ENCODE measurements at places on chromosomes 2 and 18. TPM values are rescaled to one million over a fixed set of nuclear protein-coding genes. Genes with fewer than 3 reads are reported as not detected.

Gene FAM124B
- polyA plus RNA-seq, result 2.6 TPM

DNA sequence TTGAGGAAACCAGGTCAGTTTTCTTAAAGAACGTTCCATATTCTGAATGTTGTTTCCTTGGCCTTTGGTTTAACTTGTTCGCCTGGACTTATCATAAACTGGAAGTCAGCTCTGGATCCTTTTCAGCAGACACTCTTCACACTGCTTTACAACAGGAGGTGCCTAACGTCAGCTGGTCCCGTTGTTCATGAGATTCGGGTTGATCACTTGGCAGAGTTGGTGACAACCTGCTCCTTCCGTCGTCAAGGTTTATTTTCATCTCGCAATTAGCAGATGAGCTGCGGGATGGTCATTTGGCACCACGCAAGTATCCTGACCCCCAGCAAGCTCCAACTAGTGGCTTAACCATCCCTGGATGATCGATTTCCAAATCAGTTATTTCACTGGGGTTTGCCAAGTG lies 23.0 kb upstream of the BIN1 start:
- no peak for DNase-seq

- no peak for DNase-seq
Observed at GRCh38 chr2:11802782-11803191, 56.4 kb downstream of the LPIN1 start.

- DNase-seq, result no peak
Observed at GRCh38 chr2:143474586-143474985, 345.4 kb downstream of the ARHGAP15 start.

Gene ITM2C
- 836 TPM for polyA plus RNA-seq

Gene SPP2
- polyA plus RNA-seq, result not detected

Gene REG3G
- polyA plus RNA-seq, result not detected

Gene TUBB6
- 58.9 TPM for polyA plus RNA-seq

GRCh38 chr2:241592126-241592845 lies 33.7 kb downstream of the BOK start:
- no peak for DNase-seq

Gene MATN3
- 3.7 TPM for polyA plus RNA-seq

DNA sequence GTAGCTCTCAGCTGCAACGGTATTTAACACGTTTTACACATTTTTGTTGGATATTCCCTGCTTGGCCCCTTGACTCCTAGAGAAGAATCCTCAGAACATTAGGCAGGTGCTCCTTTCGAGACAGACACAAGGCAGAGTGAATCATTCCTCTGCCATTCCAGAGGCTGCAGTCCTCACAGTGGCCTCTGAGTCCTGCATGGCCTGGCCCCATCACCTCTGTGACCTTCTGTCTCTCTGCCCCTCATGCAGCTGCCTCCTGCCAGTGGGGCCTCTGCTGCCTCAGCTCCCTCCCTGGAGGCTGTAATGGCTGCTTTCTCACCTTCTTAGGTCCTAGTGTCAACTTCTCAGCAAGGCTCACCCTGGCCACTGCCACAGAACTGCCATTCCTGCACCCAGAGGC lies 101.3 kb downstream of the PTPRM start:
- DNase-seq, result no peak

DNA sequence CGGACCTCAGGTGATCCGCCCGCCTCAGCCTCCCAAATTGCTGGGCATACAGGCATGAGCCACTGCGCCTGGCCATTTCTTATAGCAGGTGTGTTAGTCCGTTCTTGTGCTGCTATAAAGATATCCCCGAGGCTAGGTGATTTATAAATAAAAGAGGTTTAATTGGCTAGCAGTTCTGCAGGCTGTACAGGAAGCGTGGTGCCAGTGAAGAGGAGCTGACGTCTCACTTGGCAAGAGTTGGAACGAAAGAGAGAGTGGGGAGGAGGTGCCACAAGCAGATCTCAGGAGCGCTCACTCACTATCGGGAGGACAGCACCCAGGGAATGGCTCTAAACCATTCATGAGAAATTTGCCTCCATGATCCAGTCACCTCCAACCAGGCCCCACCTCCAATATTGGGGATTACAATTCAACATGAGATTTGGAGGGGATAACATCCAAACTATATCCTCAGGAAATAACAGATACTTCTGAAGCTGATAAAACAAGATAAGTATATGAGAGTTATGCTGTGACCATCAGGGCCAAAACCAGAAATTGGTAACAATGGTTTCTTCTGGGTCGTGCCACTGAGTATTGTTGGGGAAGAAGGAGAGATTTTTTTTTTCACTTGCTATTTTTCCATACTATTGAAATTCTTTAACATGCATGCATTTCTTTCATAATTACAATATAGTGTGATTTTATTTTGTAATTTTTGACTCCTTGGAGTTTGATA lies 7.4 kb upstream of the RMC1 start:
- no peak for DNase-seq

- no peak for DNase-seq
Observed at GRCh38 chr2:9703701-9704221, 73.0 kb upstream of the YWHAQ start.

GRCh38 chr2:152028182-152028862 lies 70.5 kb downstream of the CACNB4 start:
- no peak for DNase-seq

Gene EPG5
- 33.6 TPM for polyA plus RNA-seq

Gene VIT
- 0.13 TPM for polyA plus RNA-seq

- no peak for DNase-seq
Observed at GRCh38 chr2:112523291-112523777, 18.9 kb upstream of the POLR1B start.

DNA sequence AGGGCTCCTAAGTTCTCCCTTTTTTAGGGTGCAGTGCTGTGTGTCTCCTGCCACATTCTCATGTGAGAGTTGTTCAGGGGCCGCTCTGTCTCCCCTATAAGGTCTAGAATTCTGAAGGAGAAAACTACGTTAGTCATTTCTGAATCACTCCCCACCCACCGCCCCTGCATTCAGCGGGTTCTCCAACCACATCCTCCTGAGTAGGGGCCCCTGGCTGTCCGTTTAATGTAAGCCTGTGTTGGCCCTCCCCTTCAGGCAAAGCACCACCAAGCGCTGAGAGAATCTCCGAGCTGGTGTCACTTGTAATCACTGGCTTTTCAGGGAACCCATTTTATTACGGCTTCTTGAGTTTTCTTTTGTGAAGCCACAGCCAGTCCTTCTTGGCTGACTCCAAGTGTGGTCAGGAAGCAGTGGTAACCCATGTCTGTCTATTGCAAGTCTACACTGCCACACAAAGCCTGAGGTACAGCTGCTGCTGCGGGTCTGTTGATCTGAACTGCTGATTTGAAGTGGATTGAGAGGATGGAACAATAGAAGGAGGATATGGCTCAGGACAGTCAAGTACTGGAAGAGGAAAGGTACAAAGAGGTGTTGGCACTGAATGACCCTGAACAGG lies 16.9 kb downstream of the LCT start:
- DNase-seq, result no peak

- no peak for DNase-seq
Observed at GRCh38 chr2:99846462-99847107, 295.8 kb downstream of the AFF3 start.

GRCh38 chr2:196481324-196481697 lies 158.2 kb upstream of the CCDC150 start:
- no peak for DNase-seq

DNA sequence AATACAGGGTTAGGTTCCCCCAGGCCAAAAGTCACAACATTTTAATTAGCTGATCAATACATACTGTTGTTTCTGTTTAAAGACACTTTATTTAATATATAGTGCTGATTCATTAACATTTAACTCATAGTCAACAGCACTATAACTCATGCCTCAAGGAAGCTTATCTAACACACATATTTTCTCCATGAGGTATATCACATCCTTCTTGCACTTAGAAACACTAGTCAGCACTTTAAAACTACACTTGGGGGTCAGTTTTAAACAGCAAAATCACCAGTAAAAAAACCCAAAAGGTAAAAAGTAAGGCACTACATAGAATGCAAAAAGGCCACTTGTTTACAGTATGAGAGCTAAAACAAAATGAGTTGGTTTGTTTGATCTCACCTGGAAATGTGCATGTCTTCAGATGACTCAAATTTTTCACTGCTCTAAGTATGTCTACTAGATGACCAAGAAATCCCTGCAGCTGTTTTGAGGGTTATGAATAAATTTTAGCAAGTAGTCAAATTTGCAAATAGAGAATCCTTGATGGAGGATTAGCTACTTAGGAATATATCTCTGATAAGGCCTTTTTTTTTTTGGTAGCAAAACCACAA lies 54.1 kb upstream of the EPB41L5 start:
- DNase-seq, result no peak

DNA sequence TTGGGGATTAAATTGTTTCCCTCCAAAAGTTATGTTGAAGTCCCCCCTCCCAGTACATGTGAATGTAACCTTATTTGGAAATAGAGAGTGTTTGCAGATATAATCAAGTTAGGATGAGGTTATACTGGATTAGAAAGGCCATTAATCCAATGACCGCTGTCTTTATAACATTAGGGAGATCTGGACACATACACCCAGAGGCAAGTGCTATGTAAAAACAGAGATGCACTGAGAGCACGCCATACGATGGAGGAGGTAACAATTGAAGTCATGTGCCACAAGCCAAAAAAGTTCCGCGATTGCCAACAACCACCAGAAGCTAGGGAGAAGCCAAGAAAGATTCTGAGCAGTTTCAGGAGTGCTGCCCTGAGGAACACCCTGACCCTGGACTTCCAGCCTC lies 153.3 kb downstream of the RNF144A start:
- no peak for DNase-seq

GRCh38 chr2:224608104-224608503 lies 22.9 kb upstream of the CUL3 start:
- DNase-seq, result no peak

Gene SKA1
- 10.0 TPM for polyA plus RNA-seq

Gene RNF125
- 2.7 TPM for polyA plus RNA-seq

DNA sequence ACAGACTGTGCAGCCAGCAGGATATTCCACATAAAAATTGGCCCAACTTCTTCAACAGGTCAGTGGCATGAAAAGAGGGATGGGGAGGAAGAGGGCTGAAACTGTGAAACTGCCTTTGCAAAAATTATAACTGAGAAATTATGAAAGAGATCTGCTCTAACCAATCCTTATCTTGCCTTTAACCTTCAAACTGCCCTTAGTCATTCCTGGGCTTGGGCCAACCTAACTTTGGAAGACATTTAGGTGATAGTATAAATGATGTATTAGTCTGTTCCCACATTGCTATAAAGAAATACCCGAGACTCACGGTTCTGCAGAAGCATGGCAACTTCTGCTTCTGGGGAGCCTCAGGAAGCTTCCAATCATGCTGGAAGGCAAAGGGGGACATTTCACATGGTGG lies 74.5 kb downstream of the RPL31 start:
- DNase-seq, result no peak

GRCh38 chr2:101754618-101755017 lies 57.1 kb downstream of the MAP4K4 start:
- DNase-seq, result no peak

GRCh38 chr2:55063713-55064323 lies 13.6 kb upstream of the RTN4 start:
- no peak for DNase-seq

- no peak for DNase-seq
Observed at GRCh38 chr2:226674123-226674522, 125.5 kb downstream of the IRS1 start.

DNA sequence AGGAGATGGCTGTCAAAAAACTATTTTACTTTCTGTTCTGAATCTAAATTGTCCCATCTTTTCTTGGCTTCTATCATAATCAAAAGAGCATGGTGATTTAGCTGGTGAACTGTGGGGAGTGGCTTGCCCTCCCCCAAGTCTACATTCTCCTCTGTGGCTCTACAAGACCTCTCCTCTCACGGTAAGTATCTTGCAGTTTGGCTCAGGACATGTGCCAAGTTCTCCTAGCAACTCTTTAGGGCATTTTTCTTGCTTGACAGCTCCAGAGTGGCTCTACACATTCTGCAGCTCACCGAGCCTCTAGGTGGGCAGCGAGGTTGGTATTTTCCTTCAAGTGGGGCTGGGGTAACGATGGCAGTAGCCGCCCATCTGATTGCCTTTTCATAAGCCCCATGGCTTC lies 29.1 kb downstream of the SLC4A5 start:
- DNase-seq, result no peak

DNA sequence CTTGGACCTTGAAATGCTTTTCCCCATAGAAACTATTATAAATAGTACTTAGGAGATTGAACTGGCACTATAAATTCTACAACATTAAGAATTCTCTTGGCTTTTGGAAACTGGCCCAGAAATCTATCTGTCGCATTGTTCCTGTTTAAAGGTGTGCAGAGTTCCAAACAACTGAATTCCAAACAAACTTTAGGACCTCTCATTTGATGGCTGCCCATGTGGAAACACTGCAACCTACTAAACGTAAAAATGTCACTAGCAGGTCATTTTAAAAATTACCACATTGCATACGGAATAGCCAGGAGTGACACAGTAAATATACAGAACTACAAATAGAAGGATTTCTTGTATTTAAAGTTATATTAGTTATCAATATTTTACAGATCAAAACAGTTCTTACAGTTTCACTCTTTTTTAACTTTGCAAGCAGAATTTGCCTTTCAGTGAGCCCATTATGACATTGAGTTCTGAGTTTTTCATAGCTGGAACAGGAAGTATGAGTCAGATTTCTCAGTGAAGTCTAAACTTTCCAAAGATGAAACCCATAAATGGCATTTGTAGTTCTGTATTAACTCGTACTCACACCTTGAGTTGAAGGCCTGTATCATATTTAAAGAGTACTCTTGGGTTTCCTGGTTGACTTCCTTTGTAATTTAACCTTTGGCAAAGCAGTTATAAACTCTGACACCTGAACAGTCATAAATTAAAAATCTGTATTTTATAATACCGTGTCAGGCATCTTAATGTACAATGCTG lies 142.3 kb upstream of the BOD1L2 start:
- no peak for DNase-seq

Gene QPCT
- polyA plus RNA-seq, result 13.2 TPM

Gene C2orf66
- 0.98 TPM for polyA plus RNA-seq

DNA sequence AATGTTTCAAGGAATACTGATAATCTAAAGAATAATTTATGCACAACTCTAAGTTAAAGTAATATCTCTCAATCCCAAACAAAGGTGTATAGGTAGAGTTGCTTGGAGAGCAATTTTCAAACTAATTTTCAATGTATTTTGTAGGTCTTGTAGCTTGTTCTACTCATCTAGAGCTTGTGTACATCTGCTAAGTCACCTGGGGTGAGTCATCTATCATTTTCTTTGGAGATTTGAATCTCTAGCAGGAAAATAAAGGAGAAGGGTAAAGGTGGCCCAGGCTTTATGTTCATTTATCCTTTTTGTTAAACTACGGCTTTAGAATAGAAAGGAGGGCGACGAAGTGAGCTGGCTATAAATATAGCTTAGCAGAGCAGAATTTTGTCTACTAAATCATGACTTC lies 76.8 kb upstream of the THUMPD2 start:
- DNase-seq, result no peak

DNA sequence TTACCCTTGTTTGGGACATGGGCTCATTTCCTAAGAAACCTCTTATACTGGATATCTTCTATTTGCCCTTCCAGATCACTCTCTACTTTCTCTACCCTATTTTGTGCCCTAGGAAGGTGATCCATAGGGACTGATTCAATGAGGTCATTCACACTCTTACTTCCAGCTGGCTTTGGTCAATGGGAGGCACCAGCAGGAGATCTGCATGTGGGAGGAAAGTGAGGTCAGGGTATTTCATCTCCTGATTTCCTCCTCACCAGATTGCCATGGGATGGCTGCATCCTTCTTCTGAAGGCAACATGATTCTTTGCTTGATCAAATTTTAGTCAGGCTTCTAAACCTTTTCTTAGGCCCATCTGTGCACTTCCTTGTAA lies 15.2 kb downstream of the M1AP start:
- no peak for DNase-seq
